ENCODE measurements at places on chromosomes 7 and 10.

GRCh38 chr7:102175423-102176170 lies 111.1 kb upstream of the SH2B2 start:
- DNase-seq: no peak

DNA sequence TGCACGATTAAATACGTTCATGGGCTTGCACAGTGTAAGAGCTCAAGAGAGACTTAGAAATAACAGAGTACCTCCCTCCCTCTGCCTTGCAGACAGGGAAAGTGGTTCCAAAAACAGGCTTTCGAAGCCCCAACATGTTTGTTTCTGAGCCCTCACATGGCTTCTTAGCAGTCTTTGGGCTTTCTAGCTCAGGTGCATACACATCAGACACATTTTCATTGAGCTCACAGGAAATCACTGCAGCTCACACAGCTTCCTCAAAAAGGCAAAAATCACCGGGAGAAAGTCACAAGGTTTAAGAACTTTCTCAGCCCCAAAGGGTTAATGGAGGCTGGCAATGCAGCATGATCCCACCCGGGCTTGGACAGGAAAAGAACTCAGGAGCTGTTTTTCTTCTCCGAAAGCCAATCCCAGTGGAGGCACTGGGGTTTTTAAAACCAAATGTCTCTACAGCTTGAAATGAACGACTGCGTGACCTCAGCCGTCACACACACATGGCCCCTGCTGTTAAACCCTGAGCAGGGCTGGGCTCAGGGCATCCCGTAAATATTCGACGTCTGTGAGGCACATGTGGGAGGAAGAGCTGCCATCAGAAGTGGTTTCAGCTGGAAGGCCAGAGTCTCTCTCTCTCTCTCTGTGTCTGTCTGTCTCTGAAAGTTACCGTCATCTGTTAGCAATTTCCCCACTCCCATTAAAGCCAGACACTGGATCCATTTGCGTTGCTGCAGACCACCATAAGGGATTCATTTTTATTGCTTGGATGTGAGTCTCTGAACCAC lies 69.7 kb downstream of the CALML3 start:
- DNase-seq: no peak

- DNase-seq: peak; percentile 18
Observed at GRCh38 chr10:94403380-94404213, 1.3 kb downstream of the TBC1D12 start.

DNA sequence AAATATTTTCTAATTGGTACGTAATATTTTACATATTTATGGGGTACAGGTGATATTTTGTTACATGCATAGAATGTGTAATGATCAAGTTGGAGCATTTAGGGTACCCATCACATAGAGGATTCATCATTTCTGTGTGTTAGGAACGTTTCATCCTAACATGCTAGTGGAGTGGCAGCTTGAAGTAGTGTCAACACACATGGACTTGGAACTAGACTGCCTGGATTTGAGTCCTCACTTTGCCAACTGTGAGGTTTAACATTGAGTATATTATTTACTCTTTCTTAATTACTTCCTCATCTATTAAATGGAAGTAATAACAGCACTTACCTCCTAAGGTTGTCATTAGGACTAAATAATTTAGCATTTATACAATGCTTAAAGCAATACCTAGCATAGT lies 241.9 kb downstream of the PLXDC2 start:
- DNase-seq: no peak

GRCh38 chr7:87152897-87153641 lies 816 bp downstream of the DMTF1 start:
- no peak for DNase-seq
